Stimulated activated CD4-positive, alpha-beta T cell treated with anti-CD3 and anti-CD28 coated beads, Interleukin-1b, Interleukin-23, amount 100 ng/mL, for 4 hours (primary cell): ENCODE measurements at places on chromosomes 4 and X.

- DNase-seq: no peak
Observed at GRCh38 chr4:169254546-169254983, 16.2 kb downstream of the SH3RF1 start.

GRCh38 chrX:134469486-134469885 is 9.5 kb downstream of the HPRT1 start:
- no peak for DNase-seq

GRCh38 chrX:36867143-36867542 is 141.0 kb upstream of the FAM47C start:
- DNase-seq: no peak

GRCh38 chrX:71475785-71476540 is 56.9 kb upstream of the OGT start:
- DNase-seq: no peak

DNA sequence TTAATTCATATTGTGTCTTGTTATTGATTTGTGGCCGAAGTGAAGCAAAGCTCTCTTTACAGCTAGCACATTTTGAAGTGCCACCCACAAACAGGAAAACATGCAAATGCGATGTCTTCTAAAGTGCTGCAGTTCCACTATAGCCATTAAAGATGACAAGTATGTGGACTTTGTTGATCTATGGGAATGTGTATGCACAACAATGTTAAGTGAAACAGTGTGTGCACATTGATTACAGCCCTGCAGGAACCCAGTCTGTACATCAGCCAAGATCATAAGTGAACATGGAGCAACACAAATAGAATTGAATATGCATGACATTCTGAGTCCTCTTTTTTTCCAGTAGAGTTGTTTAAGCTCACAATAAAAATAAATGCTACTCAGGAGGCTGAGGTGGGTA is 43.0 kb downstream of the TFDP3 start:
- no peak for DNase-seq

DNA sequence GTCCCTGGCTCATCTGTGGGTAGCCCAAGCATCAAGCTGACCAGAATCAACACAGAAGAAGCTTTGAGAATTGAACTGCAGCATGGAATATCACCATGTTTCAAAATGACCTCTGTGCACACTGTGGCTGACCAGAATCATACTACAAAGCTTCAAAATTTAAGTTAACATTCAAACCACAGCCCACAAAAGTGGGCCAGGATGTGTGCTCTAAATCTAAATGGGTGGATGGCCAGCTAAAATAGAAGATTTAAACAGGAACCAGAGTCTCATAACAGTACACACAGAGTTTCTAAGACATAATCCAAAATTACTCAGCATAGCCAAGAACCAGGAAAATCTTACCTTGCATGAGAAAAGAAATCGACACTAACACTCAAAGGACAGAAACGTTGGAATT is 46.1 kb downstream of the KLF3 start:
- DNase-seq: no peak

DNA sequence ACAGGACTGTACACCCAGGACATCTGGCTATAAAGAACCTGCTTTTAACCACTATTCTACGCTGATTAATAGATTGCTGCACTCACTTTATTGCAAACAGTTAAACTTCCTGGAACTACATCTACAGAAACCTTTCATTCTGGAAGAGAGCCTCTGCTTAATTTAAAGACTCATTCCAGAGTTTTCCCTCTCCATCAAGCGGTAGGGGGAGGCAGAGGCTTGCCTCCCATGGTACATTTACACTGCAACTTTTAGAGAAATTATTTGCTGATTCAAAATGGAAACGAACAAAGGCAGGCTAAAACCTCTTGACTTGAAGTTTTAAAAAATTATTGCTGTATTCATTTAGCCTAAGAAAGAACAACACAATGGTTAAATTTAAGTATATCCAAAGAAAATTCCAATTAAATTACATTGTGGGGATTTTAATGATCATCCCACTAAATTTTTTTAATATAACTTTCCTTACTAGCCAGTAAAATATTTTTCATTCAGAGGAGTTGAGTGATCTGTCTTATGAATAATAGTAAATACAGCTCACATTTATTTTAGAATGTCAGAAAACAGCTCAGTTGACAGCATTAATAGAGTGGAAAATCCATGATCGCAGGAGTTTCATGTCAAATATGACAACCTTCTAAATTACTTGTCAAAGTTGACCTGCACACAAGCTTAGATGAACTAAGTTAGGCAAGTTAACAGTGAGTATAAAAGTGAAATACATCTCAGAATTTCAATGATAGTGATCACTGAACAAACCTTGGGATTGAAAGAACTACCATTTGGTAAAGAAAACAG is 46.3 kb upstream of the PCDH10 start:
- DNase-seq: no peak

- DNase-seq: no peak
Observed at GRCh38 chrX:104282166-104282725, 27.5 kb upstream of the ESX1 start.

GRCh38 chr4:54709400-54709799 is 51.6 kb downstream of the KIT start:
- DNase-seq: no peak

- no peak for DNase-seq
Observed at GRCh38 chr4:97359826-97360225, 783.5 kb downstream of the STPG2 start.

- no peak for DNase-seq
Observed at GRCh38 chr4:76748649-76749048, 149.3 kb downstream of the SOWAHB start.

DNA sequence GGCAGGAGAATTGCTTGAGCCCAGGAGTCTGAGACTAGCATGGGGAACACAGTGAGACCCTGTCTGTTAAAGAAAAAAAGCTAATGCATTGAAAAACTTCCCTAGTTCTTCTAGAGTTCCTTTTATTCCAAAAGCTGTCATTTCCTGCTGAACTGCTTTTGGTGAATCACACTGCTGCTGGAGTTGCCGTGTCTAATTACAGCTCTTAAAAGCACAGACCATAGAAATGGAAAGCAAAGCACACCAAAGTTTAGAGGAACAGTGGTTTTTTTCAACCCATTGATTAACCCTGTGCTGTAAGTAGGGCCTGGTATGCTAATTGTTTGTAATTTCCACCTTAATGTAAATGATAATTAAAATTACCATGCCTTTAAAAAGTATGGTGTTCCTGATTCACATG is 52.4 kb downstream of the SEPTIN11 start:
- DNase-seq: no peak

DNA sequence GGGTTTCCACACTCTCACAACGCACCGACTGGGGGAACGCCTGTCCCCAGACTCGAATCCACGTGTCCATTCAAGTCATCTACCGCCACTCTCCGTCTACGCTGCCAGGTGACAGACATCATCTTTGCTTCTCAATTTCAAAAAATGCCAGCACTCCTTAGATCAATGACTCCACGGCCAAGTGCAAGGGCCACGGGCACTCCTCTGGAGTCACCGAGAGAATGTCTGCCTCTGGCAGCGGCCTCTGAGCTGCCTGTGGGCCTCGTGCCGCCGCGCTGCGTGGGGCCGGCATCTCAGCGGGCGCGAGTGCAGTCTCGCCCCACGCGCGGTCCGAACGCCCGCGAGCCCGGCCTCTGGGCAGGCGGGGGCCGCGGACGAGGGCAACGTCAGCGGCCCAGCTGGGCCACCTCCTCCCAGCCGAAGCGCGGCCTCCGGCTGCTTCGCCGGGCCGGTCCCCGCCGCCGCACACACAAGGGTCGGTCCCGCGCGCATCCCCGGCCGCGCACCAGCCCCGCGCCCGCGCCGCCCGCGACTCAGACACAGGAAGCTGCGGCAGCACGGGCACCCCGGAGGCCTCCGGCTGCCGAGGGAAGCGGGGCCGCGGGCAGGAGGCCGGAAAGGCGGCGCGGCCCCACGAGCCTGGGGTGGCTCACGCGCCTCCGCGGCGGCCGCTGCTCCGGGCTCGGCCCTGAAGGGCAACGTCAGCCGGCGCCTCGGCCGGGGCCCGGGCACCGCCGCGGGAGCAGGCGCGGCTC is 450 bp downstream of the ACSL1 start:
- DNase-seq: peak; percentile 19

GRCh38 chr4:5839751-5840674 is 52.9 kb downstream of the CRMP1 start:
- no peak for DNase-seq

GRCh38 chr4:28799696-28800095 is 1920.5 kb upstream of the PCDH7 start:
- DNase-seq: no peak

- DNase-seq: no peak
Observed at GRCh38 chr4:118931786-118932185, 43.1 kb downstream of the SYNPO2 start.

GRCh38 chr4:77861495-77861894 is 1.1 kb upstream of the MRPL1 start:
- no peak for DNase-seq

DNA sequence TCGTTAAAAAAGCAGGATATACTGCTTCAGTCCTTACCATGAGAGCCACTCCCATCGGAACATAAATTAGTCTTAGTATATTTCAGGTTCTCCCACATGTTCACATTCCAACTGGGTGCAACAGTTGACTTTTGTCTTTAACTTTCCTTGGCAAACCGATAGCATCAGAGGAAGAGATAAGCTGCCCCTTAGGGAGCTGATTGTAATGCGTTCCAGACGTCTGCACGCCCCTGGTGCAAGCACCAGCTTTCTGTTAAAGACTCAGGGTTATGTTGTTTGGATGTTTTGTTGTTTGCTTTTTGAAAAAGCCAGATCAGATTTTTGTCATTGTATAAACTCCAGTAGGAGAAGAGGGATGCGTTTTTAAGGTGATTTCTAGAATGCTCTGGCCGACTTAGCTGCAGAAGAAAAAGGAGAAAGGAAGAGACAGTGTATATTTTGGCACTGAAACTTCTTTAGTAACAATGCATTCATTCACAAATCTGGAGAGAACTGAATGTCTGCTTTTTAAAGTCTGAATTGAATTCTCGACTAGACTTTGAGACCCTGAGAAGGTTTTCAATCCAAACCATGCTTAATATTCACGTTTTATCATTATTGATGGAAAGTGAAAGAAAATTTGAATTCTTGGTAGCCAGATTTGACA is 160.9 kb downstream of the CBR4 start:
- DNase-seq: no peak

DNA sequence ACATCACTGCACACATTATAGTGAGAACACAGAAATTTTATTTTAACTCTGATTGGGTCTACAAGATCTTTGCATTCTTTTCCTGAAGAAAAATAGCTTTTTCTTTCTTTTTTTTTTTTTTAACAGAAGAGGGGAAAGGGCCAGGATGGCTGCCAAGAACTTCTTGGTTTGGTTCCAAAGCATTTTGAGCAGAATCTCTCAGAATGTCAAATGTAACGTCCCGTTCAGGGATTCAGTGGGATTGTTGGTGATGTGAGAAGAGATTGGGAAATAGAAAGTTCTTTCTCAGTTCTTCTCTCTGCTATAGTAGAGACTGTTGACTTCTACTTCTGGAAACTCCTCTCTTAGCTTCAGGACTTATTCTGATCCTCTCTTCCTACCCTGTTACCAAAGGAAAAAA is 70.9 kb upstream of the CBR4 start:
- no peak for DNase-seq

- DNase-seq: peak; percentile 62
Observed at GRCh38 chr4:158768555-158769174, at the start of gene FNIP2. Gene FNIP2 (plus strand): TSS chr4:158769026. CDS start chr4:158769213, 187 bp downstream.

- DNase-seq: no peak
Observed at GRCh38 chrX:35696760-35697234, 101.3 kb upstream of the MAGEB16 start.

DNA sequence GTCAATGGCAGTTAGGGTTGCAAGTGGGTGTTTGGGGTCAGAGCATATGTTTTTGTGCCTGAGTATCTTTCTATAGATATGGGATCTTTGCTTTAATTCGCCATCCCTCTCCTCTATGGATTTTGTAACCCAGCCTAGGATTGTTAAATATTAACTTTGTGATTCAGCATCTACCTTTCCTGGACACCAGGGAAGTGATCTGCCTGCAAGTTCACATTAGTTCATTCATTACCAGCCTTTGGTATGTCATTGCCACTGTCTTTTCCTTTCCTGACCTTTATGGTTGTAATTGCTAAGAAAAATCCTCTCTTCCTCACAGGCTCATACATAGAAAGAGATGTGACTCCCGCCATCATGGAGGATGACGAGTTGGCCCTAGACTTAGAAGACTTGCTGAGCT is 73.8 kb downstream of the KIT start:
- no peak for DNase-seq

GRCh38 chrX:56564921-56565840 is 1.8 kb downstream of the UBQLN2 start:
- no peak for DNase-seq

- no peak for DNase-seq
Observed at GRCh38 chr4:107519053-107519452, 201.0 kb downstream of the PAPSS1 start.

- DNase-seq: no peak
Observed at GRCh38 chr4:132592340-132592739, 556.8 kb upstream of the PCDH10 start.

GRCh38 chr4:154222875-154223274 is 268.7 kb downstream of the DCHS2 start:
- no peak for DNase-seq

DNA sequence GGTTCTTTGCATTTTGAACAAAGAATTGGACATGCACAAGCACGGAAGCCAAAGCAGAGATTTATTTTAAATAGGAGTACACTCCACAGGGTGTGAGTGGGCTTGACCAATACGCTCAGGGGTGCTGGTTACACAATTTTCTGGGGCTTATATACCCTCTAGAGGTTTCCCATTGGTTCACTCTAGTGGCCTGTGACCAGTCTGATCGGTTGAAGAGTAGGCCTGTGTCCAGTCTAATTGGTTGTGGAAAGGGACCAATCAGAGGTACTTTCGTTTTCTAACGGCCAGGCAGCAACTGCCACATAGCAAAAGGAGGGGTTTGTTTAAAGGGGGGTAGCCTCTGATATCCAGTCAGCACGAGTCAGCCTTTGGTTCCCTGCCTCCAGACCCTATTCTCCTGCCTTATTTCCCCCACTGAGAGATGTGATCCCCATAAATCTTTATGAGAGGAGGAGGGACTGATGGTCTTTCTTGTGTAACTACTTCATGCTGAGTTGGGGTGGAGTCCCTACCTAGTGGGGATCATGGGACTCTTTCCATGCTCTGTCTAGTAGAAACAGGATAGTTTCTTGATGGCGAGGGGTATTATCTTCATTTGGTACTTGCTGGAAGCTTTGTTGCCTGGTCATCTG is 11.3 kb upstream of the AREG start:
- DNase-seq: no peak

- no peak for DNase-seq
Observed at GRCh38 chr4:153789741-153790499, 1.0 kb upstream of the SFRP2 start.

DNA sequence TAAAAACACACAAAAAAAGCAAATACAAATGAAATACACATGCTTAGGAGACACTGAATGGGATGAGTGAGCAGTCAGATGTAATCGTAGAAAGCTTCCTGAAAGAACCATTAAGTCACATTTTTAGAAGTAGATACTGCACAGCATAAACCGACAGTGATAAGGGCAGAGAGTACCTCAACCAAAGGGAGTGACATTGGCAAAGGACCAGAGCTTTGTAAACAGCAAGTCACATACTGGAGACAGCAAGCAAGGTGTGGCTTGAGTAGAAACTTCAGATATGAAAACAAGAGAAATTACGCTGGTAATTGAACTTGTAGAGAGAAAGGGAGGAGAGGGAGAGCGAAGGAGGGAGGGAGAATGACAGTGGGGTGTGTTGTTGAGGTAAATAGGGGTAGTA is 92.0 kb downstream of the CHRDL1 start:
- no peak for DNase-seq
